ENCODE measurements at places on chromosomes 6 and 20. TPM values are rescaled to one million over a fixed set of nuclear protein-coding genes. Genes with fewer than 3 reads are reported as not detected.

DNA sequence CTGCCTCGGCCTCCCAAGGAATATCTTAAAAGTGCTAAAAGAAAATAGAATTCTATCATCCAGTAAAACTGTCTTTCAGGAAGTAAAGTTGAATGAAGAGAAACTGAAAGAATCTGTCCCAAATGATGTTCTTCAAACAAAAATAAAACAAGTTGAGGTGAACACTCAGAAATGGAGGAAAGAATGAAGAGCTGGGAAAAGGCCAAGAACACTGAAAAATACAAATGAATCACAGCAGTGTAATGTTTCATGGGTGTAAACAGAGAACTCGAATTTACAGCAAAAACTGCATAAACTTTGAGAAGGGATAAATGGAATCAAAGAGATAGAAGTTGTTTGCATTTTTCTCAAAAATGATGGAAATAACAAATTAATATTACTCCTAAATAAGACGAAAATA, 317.3 kb downstream of the TAF4 start:
- H3K4me3 ChIP-seq, result no peak overlapping the region
- no peak overlapping the region for H3K27ac ChIP-seq
- no peaks in the 10 kb centered on the region for H3K36me3 ChIP-seq

GRCh38 chr20:49292010-49292409, 14.2 kb upstream of the ZNFX1 start:
- H3K27ac ChIP-seq, result no peak overlapping the region
- H3K4me3 ChIP-seq, result no peak overlapping the region
- DNase-seq, result no peak
- H3K27me3 ChIP-seq, result no peaks in the 10 kb centered on the region

- H3K27ac ChIP-seq, result no peak overlapping the region
- no peak for DNase-seq
- H3K4me1 ChIP-seq, result peaks cover 2% of the 10 kb centered on the region
- H3K27me3 ChIP-seq, result no peaks in the 10 kb centered on the region
- peaks cover 16% of the 10 kb centered on the region for H3K36me3 ChIP-seq
Measured at GRCh38 chr6:129390900-129391299, 319.1 kb downstream of the ARHGAP18 start.

GRCh38 chr6:142162780-142163179, 15.7 kb downstream of the VTA1 start:
- H3K4me1 ChIP-seq, result peaks cover 29% of the 10 kb centered on the region
- no peak overlapping the region for H3K4me3 ChIP-seq
- no peaks in the 10 kb centered on the region for H3K27me3 ChIP-seq
- peak overlapping the region; percentile 70 for H3K27ac ChIP-seq
- peaks cover 3% of the 10 kb centered on the region for H3K36me3 ChIP-seq

KCNS1 gene
- total RNA-seq, result not detected

DNA sequence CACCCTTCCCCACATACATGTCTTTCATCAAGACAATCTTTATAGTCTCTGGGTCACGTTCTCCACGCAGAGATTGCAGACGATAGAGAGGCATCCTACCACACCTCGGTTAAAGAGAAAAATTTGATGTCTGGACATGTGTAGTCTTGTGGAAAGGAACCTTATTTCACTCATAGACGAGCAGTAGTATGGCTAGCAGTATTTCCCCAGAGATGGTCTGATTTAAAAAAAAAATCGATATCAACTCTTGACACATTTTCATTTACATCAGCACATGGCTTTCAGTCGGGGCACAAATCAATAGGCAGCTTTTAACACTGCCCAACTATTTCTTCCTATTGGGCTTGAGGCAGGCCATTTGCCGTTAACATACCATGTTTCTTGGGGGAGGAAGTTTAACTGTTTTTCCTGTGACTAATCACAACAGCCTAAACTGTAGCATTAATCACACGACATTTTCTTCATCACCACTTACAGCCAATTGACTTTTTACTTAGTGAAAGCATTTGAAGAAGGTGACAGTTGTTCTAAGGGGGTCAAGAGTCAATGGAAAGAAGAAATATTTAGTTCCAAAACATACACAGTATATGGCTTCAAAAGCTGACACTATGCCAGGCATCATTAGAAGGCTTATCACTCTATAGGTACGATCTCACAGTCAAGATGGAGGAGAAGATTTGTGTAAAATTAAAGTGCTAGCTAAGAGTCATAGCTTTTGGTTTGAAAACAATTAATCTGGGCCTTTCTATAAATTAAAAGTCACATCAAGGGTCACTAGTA, 129.5 kb upstream of the HDAC2 start:
- no peak overlapping the region for H3K27ac ChIP-seq
- H3K36me3 ChIP-seq, result no peaks in the 10 kb centered on the region
- no peaks in the 10 kb centered on the region for H3K4me1 ChIP-seq
- DNase-seq, result no peak
- H3K4me3 ChIP-seq, result no peak overlapping the region
- H3K27me3 ChIP-seq, result peaks cover 11% of the 10 kb centered on the region

DNA sequence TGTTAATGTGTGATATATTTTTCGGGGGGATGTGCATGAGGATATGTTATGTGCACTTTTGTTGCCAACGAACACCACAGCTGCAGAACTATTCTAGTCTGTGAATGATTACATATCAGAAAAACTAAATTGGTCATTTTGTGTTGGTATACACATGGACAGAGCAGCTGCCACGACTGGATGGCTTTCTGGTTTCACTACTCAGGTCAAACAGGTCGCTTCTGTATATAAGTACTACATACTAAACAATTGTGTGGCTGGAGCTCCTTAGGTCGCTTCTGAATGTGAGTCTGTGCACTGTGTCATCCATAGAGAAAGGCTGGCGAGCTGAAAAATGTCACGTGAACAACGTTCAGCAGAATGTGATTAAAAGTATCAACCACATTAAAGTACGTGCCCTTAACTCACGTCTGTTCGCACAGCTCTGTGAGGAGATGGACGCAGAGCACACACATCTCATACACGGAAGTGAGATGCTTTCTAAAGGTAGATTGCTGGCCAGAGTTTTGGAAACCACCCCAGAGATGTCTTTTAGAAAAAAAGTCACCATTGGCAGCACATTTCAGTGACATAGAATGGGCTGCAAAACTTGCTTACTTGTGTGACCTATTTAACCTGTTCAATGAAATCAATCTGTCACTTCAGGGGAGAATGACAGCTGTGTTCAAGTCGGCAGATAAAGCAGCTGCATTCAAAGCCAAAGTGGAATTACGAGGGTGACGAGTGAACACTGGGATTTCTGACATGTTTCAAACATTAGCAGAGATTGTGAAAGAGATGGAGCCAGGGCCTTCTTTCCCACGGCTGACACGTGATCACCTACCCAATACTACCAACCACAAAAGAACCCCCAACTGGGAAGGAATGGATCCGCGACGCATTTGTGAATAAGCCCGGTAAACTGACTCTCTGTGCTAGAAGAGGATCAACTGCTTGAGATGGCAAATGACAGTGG, 176.6 kb downstream of the PDE10A start:
- no peaks in the 10 kb centered on the region for H3K36me3 ChIP-seq
- no peaks in the 10 kb centered on the region for H3K4me1 ChIP-seq
- no peak for DNase-seq
- H3K27me3 ChIP-seq, result no peaks in the 10 kb centered on the region
- H3K4me3 ChIP-seq, result no peak overlapping the region

TREML2 gene
- 3.8 TPM for total RNA-seq

FAM110A gene
- total RNA-seq, result 14.1 TPM

CDKN1A gene
- total RNA-seq, result 255 TPM

ZSCAN23 gene
- 0.52 TPM for total RNA-seq
